ENCODE measurements at places on chromosomes 5 and 9.

- DNase-seq: no peak
Observed at GRCh38 chr5:586751-587285, 25.3 kb upstream of the CEP72 start.

DNA sequence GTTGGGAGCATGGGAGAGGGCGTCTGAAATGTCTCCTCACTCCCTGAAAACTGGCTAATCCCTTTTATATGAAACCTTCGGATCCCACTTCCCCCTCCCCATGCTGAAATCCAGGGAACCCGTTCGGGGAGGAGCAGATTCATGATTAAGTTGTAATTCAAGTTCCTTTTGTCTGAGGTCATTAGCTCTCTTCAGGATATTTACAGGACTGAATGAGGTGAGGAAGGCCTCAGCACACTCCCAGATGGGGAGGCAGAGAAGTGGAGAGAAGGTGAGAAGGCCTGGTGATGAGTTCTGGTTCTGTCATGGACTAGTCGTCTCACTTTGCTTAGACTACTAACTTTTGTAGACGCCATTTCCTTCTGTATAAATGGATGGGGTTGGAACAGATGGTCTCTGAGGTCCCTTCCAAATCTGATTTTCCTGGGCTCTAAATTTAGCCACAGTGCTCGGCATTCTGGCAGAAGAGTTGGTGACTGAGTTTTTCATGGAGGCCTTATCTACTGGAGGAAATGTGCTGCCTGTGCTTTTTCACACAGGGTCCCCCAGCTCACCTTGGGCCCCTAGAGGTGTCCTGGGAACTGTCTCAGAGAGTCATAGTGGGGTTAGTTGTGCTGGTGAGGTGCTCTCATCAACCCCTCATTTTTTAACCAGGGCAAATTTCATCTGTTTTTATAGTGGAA, 62.3 kb downstream of the PRDM6 start:
- DNase-seq: no peak

GRCh38 chr5:177220576-177220975, 82.9 kb downstream of the RAB24 start:
- DNase-seq: no peak

- no peak for DNase-seq
Observed at GRCh38 chr9:34503406-34503805, 19.4 kb downstream of the ENHO start.

- no peak for DNase-seq
Observed at GRCh38 chr5:40689438-40689837, 9.7 kb downstream of the PTGER4 start.

- no peak for DNase-seq
Observed at GRCh38 chr9:79672236-79672635, 100.5 kb downstream of the TLE4 start.

- DNase-seq: no peak
Observed at GRCh38 chr9:111919875-111920274, 23.3 kb downstream of the UGCG start.

DNA sequence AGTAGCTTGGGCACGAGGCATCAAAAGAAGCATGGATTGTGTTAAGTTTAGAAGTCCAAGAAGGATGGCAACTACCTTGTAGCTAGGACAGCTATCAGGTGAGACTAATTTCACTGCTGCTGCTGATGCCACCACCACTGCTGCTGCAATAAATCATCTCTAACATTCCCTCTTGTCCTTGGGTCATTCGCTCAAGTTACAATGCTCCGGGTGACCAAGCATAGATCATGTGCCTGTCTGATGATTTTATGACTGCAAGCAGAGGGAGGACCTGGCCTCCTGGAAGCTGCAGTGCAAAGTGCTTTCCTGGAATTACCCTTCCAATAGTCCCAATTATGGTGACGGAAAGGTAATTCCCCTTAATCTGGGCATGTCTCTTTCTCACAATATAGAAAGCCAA, 334.4 kb downstream of the PRELID2 start:
- DNase-seq: no peak

DNA sequence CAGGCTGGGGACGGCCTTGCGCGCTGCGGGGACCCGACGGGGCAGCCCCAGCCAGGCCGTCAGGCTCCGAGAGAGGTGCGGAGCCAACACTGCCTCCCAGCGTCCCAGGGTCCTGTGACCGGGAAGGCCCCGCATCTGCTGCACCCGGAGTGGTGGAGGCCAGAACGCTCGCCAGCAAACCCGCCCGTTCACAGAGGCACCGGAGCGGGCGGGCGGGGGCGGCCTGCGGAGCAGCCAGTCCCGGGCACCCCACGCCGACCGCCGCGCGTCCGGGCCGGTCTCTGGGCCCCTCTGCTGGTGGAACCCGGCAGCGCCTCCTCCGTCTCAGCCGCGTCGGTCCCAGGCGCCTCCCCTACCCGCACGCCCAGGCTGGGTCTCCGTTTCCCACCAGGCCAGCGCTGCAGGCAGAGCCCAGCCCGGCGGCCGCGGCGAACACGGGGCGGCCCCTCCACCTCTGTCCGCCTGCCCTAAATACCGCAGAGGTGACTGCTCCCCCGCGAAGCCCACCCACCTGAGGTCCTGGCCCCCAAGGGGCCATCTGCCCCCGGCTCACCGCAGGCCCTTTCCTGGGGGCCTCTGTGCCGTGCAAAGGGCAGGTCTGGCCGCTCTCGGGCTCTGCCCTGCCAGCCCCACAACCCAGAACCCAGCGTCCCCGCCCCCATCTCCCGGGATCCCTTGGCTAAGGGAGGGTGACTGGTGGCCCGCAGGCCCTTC, 15.9 kb downstream of the EXD3 start:
- DNase-seq: no peak

- DNase-seq: no peak
Observed at GRCh38 chr9:34558919-34559623, 30.5 kb downstream of the CNTFR start.

- no peak for DNase-seq
Observed at GRCh38 chr5:107501965-107502675, 168.6 kb downstream of the EFNA5 start.

DNA sequence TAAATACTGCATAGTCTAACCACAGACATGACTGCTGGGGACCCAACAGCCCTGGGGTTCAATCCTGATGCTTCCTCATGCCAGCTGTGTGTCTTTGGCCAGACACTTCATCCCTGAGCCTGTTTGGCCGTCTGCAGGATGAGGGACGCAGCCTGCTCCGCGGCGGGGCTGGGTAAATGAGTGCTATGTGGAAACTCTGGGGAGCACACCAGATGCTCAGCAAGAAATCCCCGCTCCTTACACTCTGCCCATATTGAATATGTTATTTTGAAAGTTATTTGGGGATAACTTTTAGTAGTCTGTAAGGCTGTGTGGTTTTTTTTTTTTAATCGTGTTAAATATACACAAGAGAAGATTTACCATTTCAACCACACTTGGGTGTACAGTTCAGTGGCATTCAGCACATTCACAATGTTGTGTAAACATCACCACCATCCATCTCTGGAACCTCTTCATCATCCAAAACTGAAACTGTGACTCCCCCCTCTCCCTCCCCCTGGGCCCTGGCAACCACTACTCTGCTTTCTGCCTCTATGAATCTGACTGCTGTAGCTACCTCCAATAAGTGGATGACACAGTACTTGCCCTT, 42.7 kb downstream of the SH3PXD2B start:
- DNase-seq: no peak

DNA sequence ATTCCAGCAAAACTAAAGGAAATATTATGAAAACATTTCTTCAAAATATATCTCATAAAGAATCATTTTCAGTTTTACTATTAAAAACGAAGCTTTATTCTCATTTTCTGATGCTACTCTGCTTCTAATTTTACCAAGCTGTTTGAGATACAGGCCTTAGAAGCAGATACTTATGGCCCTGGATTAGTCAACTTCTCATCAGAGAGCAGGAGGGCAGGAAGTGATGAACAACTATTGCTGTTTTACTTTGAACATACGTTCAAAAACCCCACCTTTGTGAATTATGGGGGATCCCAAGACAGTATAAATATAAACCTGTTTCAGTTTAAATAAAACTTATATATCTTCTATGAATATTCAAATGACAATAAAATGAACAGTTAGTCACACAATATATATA, 16.0 kb downstream of the MPDZ start:
- DNase-seq: no peak

- DNase-seq: no peak
Observed at GRCh38 chr5:111486055-111486454, 26.3 kb downstream of the STARD4 start.

GRCh38 chr5:5576744-5577143, 154.3 kb downstream of the ICE1 start:
- DNase-seq: no peak

GRCh38 chr9:114798101-114798500, 7.7 kb downstream of the TNFSF15 start:
- DNase-seq: no peak

- DNase-seq: no peak
Observed at GRCh38 chr9:128634651-128635262, 21.9 kb downstream of the DYNC2I2 start.

GRCh38 chr5:93503598-93504067, 77.4 kb downstream of the NR2F1-AS1 start:
- no peak for DNase-seq

DNA sequence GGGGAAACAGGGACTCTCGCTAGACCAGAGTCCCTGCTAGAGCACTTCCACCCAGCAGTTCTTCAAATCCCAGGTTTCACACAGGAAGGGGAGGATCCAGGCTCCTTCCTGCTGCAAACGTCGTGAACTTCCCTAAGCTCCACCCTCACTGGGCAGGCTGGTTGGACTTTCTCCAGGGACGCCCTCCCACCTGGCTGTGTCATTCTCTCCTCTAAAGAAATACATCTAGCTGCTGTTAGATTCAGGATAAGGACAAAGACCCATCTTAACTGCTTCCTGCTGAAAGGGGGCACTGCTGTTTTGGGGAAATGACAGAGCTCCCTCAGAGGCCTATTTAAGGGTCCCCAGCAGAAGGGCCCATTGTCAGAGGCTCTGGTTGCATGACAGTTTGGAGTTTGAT, 230.7 kb downstream of the SEMA6A start:
- no peak for DNase-seq

- DNase-seq: no peak
Observed at GRCh38 chr9:128987805-128988204, 40.3 kb downstream of the NUP188 start.

All from stimulated activated CD8-positive, alpha-beta memory T cell treated with anti-CD3 and anti-CD28 coated beads, Interleukin-4, amount 100 ng/mL, for 1 hour (primary cell).